GM03348 (cell line): ENCODE measurements at places on chromosomes 11 and 22.
A peak's percentile ranks its signal among the peaks of the same experiment; 100 is the strongest.

DNA sequence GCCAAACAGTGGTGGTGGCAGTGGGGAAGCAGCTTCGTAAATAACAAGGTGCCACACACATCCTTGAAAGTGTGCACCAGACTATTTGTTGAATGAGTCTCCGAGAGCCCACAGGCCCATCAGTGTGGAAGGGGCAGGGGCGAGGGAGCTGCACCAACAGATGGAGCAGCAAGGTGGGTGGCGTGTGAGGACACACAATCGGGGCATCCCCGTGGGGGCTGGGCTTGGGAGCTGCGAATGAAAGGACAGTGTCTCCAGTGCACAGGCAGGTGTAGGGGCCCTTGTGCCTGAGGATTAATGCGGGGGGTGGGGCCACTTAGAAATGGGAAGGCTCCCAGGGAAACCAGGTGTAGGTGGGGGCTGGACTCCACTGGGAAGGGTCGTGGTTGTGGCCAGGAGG lies 2.8 kb downstream of the NRXN2 start:
- DNase-seq: no peak

DNA sequence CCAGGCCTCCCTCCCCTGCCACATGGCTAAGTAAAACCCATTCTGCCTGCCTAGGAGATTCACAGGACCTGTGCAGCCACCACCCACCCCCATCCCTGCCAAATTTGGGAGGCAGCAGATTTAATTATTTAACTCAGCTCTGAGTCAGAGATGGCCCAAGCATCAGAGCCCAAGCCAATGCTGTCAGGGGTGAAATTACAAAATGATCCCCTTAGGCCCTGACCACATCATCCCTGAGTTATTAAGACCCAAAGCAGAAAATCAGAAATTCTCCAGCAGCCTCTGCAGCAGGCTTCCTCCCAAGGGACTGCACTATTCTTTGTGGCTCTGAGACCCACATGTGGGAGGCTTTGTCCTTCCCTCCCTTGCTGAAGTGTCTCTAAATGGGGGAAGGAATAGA lies 52.8 kb upstream of the RRAS2 start:
- DNase-seq: peak; percentile 80

- no peak for DNase-seq
Observed at GRCh38 chr11:131819865-131820264, 449.4 kb downstream of the NTM start.

DNA sequence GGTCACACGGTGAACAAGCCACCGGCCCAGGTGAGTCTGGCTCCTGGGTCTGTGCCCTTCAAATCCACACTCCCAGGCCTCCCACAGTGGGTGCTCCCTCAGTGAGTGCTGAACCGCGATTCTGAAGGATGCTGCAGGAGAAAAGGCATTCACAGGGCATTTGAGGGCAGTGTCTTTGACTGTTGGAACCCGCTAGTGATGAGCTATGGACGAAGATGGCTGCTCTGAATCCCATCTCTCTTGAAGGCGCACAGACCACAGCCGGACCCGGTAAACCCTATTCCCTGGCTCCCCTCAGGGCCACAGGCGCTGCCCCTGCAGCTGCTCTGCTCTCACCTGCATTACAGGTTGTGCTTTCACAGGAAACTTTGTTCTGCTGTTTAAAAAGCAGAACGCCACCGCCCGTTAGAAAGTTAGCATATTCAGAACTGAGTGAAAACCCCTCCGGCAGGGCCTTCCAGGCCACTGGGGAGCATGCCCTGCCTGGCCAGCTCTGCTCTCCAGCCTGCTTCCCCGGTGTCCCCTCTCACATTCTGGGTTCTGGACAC lies 3.2 kb downstream of the LRRC32 start:
- DNase-seq: no peak

DNA sequence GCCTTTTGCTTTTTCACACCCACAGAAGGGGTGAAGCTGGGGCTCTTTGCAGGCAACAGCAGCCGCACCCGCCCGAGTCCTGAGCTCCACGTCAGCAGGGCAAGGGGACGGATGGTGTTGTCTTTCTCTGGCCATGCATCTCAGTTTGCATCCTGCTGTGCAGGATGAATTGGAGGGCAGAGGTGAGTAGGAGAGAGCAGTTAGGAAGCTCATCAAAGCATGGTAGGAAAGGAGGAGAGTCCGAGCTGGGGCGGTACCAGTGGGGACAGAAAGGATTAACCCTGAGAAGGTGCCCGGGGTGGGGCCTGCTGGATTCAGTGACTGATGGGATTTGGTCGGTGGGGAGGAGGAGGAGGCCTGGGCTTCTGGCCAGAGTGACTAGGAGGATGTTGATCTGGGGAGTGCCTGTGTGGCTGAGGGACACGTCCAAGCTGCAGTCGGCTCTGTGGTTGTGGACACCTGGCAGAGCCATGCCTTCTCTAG lies 14.6 kb downstream of the FAM83F start:
- DNase-seq: no peak

GRCh38 chr11:32113920-32114203 lies 23.0 kb downstream of the RCN1 start:
- DNase-seq: no peak

DNA sequence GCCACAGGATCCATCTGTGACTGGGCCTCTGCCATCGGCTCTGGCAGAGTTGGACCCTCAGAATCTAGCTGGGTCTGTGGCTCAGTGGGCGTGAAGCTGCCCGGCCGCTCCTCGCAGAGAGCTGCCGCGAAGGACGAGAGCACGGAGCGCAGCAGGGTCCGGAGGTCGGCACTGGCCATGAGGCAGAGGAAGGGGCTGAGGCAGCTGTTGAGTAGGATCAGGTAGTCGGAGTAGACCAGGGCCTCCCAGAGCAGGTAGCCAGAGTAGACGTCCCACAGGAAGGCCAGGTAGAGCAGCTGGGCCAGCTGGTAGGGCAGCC lies 912 bp downstream of the GPR152 start:
- DNase-seq: no peak

- DNase-seq: peak; percentile 25
Observed at GRCh38 chr11:12139144-12139881, 28.9 kb downstream of the MICAL2 start.

GRCh38 chr22:36461665-36462649 lies 19.5 kb downstream of the TXN2 start:
- peak; percentile 84 for DNase-seq

DNA sequence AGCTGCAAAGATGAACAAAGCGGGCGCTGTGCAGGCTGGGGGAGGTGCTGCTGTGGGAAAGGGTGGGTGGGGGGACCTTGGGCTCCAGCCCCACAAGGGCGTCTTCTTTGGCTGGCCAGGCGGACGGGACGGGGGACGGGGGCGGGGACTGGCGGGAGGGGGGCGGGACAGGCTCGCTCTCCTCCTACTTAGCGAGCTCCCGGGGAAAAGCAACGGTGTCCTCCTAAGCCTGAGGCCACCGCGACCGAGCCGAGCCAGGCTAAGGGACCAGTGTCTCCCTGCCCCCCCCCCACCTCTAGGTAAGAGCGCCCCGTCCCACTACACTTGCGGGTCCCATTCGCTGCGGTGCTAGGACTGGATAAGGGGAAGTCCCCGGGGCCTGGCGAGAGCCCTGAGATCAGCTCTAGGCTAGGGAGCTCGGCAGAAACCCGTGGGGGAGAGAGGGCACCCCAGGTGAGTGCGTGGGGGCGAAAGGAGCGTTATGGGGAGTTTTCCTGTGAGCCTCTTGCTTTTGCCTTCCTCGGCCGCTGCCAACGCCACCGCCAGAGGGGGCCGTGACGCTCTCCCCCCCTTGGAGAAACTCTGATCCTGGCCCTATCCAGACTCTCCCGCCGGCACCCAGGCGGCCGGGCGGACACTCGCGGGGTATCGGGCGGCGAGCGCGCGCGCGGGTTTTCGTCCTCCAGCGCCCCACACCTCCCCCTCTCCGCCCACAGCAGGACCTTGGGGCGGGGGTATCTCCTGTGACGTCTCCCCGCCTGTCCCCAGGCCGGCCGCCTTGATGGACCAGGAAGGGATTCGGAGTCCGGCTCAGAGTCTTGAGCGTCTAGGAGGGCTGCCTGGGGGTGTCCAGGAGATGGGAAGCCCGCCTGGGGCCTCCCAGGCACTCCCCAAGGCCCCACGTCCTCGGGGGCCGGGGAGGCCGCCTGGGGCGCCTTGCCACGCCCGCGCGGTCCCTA lies at the start of gene PHLDB1:
Gene PHLDB1, plus strand, starts transcription at position 215 of the 959 bp plus-strand sequence. CDS start 6,222 bp downstream, outside the sequence.
- DNase-seq: peak; percentile 87

GRCh38 chr11:82183346-82183745 lies 550.3 kb downstream of the FAM181B start:
- DNase-seq: no peak

DNA sequence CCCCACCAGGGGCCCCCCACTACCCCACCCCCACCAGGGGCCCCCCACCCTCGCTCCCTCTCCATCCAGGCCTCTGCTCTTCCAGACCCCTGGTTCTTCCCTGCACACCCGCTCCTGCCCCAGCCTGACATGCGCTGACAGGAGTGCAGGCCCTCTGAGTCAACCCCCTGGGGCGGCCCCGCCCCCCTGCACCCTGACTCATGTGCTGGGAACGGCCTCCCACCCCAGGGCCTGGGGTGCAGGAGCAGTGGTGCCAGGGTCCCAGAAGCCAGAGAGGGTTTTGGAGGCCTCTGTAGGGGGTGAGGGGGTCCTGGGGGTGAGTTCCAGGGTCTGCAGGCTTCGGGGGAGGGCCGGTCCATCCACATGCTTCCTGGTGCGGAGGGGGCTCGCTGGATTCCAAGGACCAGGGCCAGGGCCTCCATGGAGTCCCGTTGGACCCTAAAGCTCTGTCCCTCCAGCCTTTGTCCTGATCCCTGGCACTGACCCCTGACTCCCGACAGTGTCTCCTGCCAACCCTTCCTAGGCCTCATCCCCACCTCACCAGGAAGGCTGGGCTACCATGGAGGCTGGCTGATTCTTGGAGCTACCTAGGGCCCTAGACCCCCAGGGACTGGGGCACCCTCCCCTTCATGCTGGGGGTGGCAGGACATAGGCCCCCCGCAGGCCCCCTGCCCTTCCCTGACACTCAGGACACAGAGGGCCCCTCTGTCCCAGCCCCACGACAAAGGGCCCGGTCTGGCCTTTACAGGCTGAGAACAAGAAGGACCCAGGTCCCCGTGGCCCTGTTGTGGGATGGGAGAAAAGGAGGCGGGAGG lies 583 bp upstream of the PKP3 start:
- DNase-seq: peak; percentile 97

GRCh38 chr22:20951932-20952380 lies 15.1 kb upstream of the AIFM3 start:
- DNase-seq: no peak

DNA sequence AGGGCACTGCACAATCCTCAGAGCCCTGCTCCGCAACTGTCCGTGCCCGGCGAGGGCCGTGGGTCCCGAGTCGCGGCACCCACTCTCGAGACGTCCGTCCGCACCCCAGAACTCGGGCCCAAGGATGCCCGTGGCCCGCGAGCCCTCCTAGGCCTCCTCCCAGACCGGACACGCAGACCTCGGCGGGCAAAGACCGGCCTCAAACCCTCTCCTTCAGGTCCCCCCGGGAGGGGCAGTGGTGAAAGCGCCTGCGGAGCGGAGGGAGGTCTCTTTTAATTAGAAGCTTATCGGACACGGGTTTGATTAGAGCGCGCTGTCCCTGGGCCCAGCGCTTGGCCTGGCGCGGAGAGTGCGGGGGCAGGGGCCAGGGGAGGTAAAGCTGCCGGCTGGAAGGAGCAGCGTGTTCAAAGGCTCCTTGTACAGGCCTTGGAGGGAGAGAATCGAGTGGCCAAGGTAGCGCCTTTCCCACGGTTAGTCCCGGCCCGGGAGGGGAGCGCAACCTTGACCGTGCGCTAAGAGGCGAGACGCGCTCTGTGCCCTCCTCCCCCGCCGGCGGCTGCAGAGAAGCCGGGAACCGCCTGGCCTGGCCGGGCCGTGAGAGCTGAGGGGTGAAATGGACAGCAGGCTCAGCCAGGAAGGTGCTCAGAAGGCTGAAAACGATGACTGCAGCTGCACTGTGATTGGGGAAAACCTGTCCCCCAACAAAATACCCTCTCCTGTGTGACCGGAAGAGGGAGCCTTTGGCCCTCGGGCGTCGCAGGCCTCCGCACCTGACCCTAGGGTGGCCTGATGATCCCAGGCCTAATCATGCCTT lies 4.6 kb downstream of the WT1 start:
- DNase-seq: no peak

DNA sequence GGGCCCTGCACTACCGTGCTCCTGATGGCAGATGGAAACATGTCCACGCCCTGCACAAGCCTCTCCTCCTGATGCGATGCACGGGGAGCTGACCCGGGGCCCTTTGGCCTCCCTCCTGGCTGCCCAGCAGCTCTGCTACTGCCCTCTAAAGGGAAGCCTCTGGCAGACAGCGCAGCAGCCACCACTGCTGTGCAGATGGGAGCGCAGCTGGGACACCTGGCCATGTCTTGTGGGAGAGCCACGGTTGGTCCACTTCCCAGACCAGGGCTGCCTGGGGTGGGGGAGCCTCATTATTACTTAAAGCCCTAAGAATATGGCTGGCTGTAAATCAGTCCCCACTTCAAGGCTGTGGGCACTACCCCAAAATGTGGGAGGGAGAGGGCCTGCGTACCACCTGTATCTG lies 38.3 kb downstream of the TBX1 start:
- no peak for DNase-seq

GRCh38 chr11:120239713-120240640 lies at the start of gene POU2F3:
POU2F3 (plus strand) TSS chr11:120240140; CDS start chr11:120240344, 204 bp downstream.
- DNase-seq: no peak
